ENCODE measurements at places on chromosomes 12 and 14.

GRCh38 chr12:19409376-19409775, 29.9 kb upstream of the AEBP2 start:
- DNase-seq = no peak

GRCh38 chr12:19110221-19110940, 19.2 kb upstream of the PLEKHA5 start:
- DNase-seq = no peak

DNA sequence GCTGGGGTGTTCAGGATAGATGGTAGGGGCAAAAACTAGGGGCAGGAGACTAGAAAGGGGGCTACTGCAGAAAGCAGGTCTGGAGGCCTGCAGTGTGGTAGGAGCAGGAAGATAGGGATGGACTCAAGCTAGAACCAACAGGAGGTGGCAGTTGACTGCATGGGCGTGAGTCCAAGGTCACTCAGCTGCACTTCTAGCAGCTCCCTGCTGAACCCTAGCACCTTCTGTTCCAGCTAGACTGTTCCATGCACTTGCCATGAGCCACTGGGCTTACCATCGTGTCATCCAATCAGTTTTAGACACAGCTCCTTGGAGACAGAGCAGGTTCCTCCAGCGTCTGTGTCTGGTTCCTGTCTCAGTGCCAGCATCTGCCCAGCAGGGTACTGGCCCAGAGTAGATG, 11.3 kb upstream of the KRT8 start:
- no peak for DNase-seq

DNA sequence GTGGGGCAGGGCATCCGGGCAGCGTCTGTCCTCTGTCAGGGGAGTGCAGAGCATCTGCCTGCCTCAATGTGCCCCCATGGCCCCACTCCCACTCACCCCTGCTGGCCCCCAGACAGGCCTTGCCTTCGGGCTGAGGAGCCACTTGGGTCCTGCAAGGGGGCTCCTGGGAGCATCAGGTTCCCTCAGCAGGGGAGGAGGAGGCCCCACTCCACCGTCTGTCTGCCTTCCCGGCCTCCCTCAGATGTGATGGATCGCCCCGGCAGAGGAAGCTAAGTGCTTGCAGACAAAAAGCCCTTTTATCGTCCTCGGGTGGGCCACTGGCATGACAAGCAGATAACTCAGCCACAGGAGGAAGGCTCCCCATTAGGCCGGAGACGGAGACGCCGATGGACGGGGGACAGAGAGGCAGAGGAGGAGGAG, 35.1 kb downstream of the NCOR2 start:
- no peak for DNase-seq

DNA sequence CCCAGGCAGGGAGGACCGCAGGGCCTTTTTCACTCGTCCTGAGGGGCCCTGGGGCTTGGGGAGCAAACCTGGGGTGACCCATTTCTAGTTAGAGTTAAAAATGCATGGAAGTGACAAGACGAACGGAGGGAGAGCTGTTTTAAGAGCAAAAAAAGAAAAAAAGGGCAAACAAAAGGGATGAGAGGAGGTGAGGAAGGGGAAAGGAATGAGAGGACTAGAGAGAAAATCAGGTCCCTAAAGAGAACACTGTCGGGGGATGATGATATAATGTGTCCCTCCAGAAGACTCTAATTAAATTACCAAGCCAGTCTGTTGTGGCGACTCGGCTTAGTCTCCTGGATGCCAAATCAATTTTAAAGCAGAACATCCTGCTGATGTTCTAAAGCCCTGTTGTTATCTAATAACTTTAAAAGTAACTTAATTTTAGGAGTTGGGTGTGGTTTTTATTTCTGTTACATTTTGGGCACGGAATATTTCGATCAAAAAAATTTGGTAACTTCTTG, 1.1 kb downstream of the ANO6 start:
- no peak for DNase-seq

DNA sequence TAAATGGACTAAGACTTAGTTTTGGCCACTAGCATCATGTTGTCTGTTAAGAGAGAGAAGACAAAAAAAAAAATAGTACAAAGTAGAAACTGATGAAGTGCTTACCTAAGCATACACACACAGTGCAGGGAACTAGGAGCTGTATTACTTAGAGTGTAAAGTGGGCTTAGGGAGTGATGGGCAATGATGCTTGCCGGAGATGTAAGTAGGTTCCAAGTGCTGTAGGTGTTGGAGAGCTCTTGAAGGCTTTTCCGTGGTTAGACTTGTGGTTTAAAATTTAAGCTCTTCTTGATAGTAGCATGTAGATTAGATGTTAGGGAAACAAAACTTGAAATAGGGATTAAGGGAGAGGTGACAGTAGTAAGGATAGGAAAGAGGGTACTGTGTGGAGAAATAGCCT, 34.7 kb downstream of the MIA2 start:
- DNase-seq = no peak

DNA sequence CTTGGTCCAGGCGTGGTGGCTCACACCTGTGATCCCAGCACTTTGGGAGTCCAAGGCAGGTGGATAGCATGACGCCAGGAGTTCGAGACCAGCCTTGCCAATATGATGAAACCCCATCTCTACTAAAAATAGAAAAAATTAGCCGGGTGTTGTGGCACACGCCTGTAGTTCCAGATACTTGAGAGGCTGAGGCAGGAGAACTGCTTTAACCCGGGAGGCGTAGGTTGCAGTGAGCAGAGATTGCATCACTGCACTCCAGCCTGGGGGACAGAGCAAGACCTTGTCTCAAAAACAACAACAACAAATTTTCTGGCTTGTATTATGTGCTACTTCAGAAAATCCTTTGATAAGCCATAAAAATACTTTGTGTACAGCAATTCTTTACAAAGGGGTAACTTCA, 41.1 kb downstream of the LARP4 start:
- no peak for DNase-seq

- no peak for DNase-seq
Observed at GRCh38 chr12:122230798-122231197, 4.9 kb upstream of the DIABLO start.

DNA sequence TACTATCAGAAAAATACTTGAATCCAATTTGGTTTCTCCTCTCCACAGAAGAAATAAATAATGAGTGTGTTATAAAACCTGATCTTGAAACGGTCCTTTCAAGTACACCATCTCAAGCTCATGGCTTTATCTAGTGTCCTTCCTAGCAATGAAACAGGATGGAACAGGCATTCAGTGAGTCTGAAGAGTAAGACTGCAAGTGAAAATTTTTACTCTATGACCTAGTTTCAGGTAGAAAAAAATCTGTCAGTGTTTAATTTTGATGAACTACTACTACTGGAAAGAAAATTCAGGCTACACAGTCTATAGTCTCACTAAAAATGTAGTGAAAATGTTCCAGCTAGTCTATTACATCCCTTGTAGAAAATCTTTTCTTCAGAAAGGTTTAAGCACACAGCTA, 7.7 kb downstream of the CBX5 start:
- DNase-seq = no peak

GRCh38 chr12:611721-612120, 51.5 kb downstream of the NINJ2 start:
- no peak for DNase-seq

GRCh38 chr12:121248622-121249021, 38.7 kb downstream of the P2RX4 start:
- DNase-seq = no peak

- DNase-seq = no peak
Observed at GRCh38 chr14:37078131-37078530, 94.3 kb downstream of the SLC25A21 start.

GRCh38 chr12:52790427-52791270, 5.3 kb downstream of the KRT3 start:
- no peak for DNase-seq

- no peak for DNase-seq
Observed at GRCh38 chr12:74899031-74899829, 310.4 kb downstream of the KCNC2 start.

GRCh38 chr14:69852531-69853321, 26.5 kb upstream of the SMOC1 start:
- no peak for DNase-seq

- no peak for DNase-seq
Observed at GRCh38 chr12:117724543-117724942, 244.2 kb downstream of the KSR2 start.

DNA sequence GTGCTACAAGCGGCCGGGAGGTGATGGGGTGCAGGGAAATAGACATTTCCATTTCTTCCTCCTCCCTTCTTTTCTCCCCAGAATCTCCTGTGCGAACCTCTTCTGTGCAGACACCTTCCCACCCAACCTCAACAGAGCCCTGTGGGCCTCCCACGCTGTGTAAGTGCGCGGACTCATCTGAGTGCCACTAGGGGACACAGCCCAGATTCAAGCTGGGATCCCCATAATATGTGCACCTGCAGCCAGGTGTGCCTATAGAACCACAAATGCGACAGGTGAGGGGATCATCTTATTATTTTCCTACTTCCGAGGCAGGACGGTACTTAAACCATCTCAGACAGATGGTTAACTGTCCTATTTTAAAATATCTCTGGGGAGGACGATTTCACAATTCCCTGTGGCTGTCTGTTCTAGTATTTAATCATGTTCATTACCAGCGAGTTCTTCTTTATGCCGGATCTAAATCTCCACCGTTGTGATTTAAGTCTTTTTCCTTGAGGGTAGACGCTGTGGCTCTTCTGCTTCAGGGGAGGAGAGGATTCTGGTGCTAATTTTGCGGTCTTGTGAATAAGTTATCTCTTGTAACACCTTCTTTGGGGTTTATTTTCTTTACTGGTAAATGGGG, 17.2 kb upstream of the CACNA1C start:
- no peak for DNase-seq

- DNase-seq = no peak
Observed at GRCh38 chr14:32707742-32708500, 230.8 kb upstream of the NPAS3 start.

- DNase-seq = peak; percentile 46
Observed at GRCh38 chr12:7869137-7869536, 3.6 kb downstream of the SLC2A14 start.

DNA sequence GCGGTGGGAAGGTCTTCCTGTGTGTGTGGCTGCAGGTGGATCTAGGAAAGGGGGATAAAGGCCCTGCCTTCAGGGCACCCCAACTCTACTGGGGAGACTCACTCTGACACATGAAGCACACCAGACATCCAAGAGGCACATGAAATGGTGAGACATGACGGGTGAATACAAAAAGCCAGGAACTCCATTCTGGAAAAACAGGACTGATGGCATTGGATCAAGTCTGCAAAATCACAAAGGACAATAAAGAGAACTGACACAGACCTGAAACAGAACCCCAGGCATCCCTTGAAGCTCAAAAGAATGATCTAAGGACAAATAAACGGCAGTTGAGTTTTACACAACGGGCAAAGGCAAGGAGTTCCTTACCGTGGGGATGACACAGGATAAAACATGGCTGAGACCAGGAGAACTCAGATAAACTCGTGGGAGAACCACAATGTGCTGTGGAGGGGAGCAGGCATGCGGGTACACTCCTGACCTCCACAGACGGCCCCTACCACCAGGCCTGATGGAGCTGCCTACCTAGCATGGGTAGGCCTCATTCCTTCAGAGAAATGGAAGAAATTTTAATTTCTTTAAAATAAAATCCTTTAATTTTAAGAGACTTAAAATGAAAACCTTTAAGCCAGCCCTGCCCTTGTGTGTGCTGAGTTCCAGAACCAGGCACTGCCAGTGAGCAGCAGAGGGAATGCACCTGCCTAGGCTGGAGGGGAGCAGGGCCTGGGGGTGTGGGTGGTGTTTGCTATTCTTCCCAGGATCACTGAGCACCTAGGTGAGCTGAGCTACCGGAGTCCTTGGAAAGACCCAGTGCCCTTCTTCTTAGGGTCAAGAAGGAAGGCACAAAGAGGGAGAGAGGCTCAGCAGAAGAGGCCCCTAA, 100.1 kb downstream of the SINHCAF start:
- no peak for DNase-seq

GRCh38 chr12:6826734-6827436, 1.3 kb upstream of the P3H3 start:
- no peak for DNase-seq

DNA sequence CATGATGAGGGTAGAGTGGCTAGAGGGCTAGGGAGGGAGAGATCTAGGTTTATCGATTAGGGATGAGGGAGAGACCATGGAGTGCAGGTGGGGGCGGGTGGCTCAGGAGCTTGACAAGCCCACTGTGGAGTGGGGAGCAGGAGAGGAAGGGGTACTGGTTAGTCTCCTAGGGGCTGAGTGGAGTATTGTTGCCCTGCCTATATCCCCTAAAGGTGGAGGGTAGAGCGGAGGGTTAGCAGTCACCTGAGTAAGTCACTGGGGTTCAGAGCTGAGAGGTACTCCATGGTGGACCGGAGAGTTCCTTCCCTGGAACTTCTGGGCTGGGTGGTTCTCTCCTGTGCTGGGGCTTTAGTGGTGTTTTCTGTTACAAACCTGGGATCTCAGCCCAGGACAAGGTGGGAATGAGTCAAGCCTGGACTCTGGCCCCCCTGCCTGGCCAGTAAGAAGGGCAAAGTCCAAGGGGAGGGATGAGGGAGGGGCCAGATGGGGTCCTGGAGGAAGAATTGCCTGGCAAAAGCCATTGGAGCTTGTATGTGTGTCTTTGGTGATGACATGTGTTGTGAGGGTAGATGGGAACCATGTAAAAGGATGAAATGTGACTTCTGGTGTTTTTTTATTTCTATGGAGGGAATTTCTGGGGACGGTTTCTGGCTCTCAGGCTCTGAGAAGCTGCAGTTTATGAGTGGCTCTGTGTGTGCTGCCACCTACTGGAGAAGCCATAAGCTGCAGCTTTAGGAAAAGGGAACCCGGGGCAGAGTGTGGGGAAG, at the start of gene CIDEB:
Gene CIDEB (minus strand): TSS at position 403 of the 767 bp plus-strand sequence. CDS start 119 bp downstream, at position 284.
- DNase-seq = no peak

DNA sequence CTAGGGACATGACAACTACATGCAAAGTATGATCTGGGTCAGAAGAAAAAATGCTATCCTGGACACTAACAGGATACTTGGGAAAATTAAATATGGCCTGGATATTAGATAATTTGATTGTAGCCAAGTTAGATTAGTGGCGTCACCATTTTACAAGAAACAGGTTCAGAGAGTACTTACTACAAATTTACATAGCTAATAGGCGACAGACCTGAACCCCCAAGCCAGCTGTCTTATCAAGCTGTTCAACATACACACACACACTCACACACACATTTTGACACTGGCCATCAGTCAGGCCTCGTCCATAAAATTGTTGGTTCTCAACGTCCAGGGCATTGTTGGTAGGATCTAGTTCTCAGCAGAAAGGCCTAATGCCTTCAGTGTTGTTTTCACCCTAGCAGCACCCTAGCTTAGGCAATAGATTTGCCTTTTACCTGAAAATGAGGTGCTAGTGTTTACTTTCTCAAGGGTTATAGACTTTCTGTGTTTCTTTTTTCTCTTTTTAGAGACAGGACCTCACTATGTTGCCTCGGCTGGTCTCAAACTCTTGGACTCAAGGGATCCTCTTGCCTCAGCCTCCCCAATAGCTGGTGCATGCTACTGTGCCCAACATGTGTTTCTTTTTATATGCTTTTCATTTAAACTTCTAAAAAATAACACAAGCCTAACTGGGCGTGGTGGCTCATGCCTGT, 3.3 kb upstream of the C14orf93 start:
- no peak for DNase-seq

DNA sequence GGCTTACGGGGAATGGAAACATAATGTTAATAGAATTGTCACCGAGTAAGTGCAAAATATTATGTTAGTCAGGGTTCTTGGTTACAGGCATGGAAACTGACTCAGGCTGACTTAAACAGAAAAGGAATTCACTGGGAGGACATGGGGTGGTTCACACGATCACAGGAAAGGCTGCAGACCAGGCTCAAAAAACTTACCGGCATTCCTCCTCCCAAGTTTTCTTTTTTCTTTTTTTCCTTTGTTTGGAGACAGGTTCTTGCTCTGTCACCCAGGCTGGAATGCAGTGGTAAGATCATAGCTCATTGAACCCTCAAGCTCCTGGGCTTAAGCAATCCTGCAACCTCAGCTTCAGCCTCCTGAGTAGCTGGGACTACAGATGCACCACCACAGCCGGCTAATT, 11.9 kb upstream of the UBE2N start:
- DNase-seq = no peak

Data from GM04504 (cell line).